Activated CD4-positive, alpha-beta T cell treated with anti-CD3 and anti-CD28 coated beads, Interleukin-2, amount 50 U/mL, for 4 hours (primary cell): ENCODE measurements at places on chromosomes 6 and 20.

GRCh38 chr6:128598571-128598970 lies 78.2 kb upstream of the PTPRK start:
- DNase-seq, result no peak

- no peak for DNase-seq
Observed at GRCh38 chr20:58567437-58567836, 52.2 kb upstream of the APCDD1L start.

DNA sequence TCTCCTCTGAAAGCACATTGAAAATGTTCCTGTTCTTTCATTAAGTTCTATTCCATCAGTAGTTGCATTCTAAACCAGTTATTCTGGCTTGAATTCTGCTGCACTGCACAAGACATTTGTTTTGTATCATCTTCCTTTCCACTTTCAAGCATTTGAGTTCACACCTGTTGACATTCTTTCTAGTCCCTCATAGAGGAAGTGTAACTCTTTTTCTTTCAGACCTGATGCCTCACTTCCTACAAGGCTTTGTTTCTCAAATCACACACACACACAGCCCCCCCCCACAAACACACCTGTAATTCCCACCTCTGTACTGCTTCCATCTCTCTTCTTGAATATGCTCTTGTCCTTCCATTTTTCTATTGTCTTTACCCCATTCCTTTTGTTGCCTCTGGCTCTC lies 50.9 kb downstream of the CCN2 start:
- no peak for DNase-seq

DNA sequence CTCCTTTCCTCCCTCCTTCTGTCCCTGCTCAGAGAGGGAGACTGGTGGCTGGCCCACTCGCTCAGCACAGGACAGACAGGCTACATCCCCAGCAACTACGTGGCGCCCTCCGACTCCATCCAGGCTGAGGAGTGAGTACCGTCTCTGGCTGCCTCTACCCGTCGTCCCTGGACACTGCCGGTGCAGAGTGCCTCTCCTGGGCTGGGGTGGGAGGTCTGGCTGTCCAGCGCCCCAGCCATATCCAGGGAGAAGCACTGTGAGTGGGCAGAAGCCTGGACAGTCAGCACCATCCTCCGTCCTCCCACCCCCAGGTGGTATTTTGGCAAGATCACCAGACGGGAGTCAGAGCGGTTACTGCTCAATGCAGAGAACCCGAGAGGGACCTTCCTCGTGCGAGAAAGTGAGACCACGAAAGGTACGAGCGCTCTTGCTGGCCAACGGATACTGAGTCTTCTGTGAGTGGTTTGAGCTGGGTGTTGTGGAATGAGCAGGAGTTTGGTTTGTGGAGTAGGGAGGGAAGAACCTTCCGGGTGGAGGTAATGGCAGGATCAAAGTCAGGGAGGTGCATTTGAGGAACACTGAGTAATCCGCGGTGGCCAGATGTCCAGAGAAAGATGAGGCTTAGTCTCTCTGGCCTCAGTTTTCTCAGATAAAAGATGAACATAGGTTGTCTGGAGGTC lies 48.1 kb downstream of the SRC start:
- DNase-seq, result no peak

- DNase-seq, result peak; percentile 19
Observed at GRCh38 chr20:45044084-45044573, 56.8 kb downstream of the KCNS1 start.
